CD4-positive, alpha-beta T cell treated with Interleukin-10 for 1 hour (primary cell): ENCODE measurements at places on chromosomes 5 and 9.

DNA sequence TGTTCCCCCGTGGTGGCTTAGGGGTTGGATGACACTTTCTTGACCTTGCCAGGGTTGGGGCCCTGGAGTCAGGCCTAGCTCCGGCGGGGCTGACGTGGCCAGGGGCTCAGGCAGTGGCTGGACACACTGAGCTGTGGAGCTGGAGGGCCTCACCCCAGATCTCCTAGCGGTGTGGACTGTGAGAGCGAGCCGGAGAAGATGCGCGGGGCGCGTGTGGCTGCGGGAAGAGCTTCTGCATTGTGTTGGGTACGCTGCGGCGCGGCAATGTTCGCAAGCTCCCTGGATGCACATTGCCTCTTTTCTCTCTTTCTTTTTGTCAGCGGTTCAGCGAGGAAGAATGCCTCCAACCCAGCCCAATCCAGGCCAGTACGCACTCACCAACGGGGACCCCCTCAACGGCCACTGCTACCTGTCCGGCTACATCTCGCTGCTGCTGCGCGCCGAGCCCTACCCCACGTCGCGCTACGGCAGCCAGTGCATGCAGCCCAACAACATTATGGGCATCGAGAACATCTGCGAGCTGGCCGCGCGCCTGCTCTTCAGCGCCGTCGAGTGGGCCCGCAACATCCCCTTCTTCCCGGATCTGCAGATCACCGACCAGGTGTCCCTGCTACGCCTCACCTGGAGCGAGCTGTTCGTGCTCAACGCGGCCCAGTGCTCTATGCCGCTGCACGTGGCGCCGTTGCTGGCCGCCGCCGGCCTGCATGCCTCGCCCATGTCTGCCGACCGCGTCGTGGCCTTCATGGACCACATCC is 4.8 kb downstream of the NR2F1 start:
- DNase-seq = no peak

DNA sequence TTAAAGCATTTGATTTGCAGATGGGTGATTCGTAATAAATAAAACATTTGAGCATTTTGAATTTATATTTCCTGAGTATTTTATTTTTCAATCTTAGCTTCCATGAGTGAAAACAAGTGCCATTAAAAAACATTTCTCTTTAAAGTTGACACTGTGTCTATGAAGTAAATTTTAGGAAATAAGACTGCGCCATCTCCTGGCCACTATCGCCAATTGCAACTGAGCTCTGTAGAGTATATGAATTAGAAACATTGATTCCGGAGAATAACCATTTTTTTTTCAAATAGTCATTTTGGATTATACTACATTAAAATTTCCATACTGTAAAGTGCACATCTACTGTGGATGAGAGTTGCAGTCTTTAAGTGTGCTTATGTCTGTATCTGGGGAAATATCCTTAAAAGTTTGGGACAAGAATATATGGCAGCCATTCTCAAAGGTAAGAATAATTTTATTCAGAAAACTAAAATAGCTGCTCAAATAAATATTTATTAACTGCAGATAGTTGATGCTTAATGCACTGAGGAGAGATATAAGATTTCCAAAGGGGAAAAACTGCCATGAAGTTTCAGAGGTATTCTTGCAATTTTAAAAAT is 5.9 kb downstream of the DMRTA1 start:
- DNase-seq = peak; percentile 53

GRCh38 chr5:149706158-149706557 is 24.0 kb upstream of the PPARGC1B start:
- DNase-seq = no peak

DNA sequence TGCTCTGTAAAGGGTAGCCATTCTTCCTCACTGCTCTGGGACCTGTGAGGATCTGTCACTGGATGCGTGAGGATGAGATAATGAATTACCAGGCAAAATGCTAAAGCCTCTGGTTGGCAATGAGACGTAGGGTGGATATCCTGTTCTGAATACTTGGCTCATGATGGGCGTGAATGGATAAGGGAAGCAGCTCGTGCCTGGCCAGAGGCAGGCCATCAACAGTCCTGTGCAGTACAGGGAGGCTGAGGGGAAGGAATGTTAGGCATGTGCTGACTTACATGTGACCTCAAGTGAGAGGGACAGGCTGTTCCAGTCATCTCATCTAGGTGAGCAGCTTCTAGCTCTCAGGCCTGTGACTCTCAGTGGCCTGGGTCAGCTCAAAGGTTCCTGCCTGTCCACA is 172.8 kb downstream of the CARTPT start:
- DNase-seq = no peak

GRCh38 chr5:129382921-129383672 is 77.0 kb upstream of the ADAMTS19 start:
- DNase-seq = no peak

DNA sequence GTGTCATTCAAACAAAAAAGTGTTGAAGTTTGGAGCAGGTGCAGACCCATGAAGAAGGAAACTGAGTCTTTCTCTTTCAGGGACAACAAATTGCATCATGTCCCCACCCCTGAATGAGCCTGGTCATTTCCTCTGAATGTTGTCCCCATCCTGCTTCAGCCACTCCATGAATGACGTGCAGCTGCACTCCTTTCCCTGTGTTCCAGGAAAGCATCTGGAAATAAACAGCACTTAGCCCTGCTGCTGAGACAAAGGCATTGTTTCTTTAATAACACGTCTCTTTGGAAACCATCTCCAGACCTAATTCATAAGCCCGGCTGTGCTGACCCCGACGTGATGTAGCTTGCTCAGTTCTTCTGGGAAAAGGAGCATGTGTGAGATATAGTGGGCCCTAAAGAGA is 682.3 kb downstream of the BRINP1 start:
- no peak for DNase-seq

GRCh38 chr5:57532513-57533497 is 50.2 kb upstream of the ACTBL2 start:
- DNase-seq = no peak

GRCh38 chr9:10014889-10015288 is 597.9 kb downstream of the PTPRD start:
- DNase-seq = no peak

GRCh38 chr9:35954942-35955546 is 2.9 kb downstream of the OR2S2 start:
- peak; percentile 72 for DNase-seq

GRCh38 chr9:134495881-134496412 is 145.7 kb upstream of the COL5A1 start:
- no peak for DNase-seq

DNA sequence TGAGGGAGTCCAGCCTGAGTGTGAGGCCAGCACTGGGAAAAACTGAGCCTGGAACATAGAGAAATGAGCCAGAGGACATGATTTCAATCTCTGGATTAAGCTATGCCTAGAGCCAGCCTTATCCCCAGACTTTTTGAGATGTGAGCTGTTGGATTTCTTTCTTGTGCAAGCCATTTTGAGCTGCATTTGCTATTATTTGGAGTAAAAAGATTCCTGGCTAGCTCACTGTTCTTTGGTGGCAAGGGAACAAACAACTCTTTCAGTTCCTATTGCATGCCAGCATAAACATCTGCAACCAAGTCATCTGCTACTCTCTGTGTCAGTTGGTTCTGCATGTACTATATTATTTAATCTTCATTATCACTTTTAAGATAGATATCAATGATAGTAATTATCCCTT is 70.1 kb upstream of the MAN2A1 start:
- DNase-seq = no peak

GRCh38 chr9:114681594-114682332 is at the start of gene TEX48:
TSS of gene TEX48 (minus strand) at chr9:114682192. CDS start at chr9:114671723, 10,469 bp downstream.
- DNase-seq = peak; percentile 85

GRCh38 chr9:27344776-27345175 is 47.8 kb upstream of the EQTN start:
- no peak for DNase-seq

GRCh38 chr9:120110520-120110919 is 469.4 kb downstream of the CDK5RAP2 start:
- no peak for DNase-seq

GRCh38 chr9:126151686-126152134 is 174.9 kb upstream of the MVB12B start:
- no peak for DNase-seq

DNA sequence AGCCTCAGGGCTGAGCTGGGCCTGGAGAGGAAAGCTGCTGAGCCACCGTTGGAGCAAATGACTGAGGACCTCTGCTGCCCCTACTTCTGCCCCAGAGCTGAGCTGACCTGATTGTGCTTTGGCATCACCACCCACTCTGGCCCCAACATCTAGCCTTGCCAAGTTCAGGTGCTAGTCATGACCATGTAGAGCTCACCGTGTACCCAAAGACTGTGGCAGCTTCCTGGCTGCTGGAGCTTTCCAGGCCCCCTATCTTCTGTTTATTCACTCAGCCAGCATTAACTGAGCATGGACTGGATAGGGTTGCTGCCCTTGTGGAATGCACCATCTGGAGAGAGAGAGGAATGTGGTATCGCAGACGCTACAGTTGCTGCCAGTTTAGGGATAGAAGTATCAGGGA is 49.1 kb downstream of the JADE2 start:
- no peak for DNase-seq

DNA sequence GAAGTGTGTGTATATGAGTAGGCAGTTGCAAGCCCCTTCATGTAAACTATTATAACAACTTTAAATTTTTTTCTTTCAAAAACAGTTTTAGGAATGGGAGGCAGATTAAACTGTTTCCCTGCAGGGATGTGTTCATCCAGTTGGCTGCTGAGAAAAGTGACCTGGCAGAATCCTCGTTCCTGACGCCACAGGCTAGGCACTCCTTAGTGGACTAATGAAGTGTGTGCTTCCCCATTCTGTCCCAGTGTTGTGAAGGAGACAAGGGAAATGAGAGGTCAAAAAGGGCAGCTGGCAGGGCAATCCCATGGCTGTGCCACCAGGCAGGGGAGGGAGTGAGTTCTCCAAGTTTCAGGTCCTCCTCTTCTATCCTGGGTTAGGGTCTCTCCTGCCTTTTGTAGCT is 59.8 kb downstream of the FOXD1 start:
- DNase-seq = no peak

GRCh38 chr5:96868603-96869371 is 7.5 kb upstream of the ERAP2 start:
- DNase-seq = peak; percentile 74

DNA sequence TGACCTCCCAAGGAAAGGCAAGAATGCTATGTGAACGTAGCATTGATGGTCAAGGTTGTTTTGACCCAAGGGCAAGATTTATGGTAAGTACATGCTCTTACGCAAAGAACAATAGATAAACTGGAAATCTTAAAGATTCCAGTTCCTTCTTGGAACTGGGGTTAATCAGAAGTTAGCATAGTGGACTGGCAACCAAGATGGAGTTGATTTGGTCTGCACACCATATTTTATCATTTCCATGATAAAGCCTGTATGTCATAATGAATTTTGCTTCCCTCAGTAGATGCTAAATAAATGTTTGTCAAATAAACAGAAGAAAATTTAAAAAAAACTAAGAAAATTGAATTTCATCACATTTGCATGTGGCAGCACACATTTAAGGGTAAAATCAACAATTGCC is 242.4 kb upstream of the MEF2C start:
- no peak for DNase-seq

DNA sequence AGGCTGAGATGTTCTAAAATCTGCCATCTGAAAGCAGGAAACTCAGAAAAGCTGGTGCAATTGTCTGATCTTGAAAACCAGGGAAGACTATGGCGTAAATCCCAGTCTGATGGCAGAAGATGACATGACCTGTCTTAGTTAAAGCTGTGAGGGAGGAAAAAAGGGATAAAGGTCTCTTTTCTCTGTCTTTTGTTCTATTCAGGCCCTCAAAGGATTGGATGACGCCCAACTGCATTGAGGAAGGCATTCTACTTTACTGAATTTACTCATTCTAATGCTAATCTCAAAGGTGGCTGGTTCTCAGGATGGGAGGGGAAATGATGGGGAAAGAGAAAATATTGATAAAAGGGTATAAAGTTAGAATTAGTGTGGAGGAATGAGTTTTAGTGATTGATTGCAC is 312.8 kb upstream of the CTNND2 start:
- no peak for DNase-seq

- no peak for DNase-seq
These were observed 26.7 kb downstream of the XRCC4 start for GRCh38 chr5:83104021-83104420.

DNA sequence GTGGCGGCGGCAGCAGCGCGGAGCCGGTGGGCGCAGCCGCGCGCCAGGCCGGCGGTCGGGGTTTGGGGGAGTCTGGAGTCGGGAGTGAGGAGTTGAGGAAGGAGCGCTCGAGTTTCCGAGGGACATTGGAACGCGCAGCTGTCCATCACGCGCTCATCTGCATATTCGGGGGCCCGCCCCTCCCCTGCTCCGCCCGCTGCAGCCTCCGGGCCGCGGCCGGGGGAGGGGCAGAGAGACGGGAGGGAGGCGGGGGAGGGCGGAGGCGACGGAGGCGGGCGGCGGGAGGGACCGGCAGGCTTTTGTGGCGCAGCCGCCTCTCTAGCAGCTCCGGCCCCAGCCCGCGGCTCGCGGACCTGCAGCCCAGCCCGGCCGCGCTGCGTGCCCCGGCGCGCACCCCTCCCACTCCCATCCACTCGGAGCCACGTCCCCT is at the start of gene IRX2:
TSS of gene IRX2 (minus strand) at position 86 of the 430 bp plus-strand sequence. CDS start 264 bp downstream, outside the sequence.
- no peak for DNase-seq

DNA sequence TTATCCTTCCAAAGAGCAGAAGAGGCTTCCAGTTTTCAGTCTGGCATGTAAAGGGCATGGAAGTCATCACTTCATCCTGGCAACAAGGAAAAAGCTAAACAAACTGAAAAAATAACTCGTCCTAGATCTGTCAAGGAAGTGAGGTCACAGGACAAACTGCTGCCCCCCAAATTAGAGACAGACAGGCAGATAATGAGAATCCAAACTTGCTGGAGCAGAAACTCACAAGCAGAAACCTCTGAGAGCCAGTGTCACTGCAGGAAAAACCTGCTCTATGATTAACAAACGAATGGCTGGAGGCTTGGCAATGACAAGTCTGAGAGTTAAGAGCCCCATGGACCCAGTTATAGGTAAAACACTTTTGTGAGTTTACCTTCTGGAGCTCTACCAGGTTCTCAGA is 18.9 kb upstream of the MLANA start:
- no peak for DNase-seq

DNA sequence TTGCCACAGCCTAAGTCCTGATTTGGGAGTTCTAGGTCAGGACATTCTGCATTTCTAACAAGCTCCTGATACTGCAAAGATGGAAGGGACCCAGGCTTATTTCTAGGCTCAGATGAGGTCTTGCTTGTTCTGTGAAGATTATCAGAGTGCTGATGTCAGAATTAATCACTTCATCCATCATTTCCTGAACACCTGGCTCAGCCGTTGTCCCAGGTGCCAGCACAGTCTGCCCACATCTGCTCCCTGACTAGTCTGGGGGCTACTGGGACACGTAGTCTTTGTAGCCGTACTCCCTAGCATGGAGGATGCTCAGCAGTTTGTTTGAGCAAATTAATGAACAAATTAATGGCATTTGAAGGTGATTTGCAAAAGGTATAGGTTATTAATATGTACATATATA is 17.9 kb upstream of the SPINK4 start:
- no peak for DNase-seq

GRCh38 chr5:59097712-59098111 is 514.8 kb downstream of the RAB3C start:
- DNase-seq = no peak

GRCh38 chr9:112863746-112864145 is 26.9 kb downstream of the SLC46A2 start:
- DNase-seq = no peak

GRCh38 chr9:3946840-3947587 is 352.9 kb downstream of the GLIS3 start:
- no peak for DNase-seq

- DNase-seq = peak; percentile 1
These were observed 315.5 kb upstream of the C9orf72 start for GRCh38 chr9:27888661-27889295.

- DNase-seq = no peak
These were observed 148.3 kb upstream of the GHR start for GRCh38 chr5:42274913-42275312.

- no peak for DNase-seq
These were observed 88.0 kb downstream of the PDZD2 start for GRCh38 chr5:31726952-31727351.
